ENCODE measurements at places on chromosomes 13 and 19.
A peak's percentile ranks its signal among the peaks of the same experiment; 100 is the strongest.

DNA sequence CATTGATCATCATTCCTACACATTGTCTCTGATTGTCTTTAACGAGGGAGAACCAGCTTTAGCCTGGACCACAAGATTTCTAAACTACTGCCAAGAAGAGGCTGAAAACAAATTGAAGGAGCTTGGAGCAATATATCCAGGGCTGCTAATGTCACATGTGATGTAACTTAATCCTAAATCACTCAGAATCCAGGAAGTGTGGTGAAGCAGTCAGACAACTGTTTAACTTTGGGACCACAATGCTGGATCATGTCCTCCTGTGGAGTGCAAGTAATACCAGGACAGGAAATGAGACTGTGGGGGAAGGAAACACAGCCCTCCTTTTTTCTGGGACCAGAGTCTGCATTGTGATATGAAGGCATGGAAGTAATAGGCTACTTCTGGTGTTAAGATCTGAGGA is 430.2 kb downstream of the KCTD12 start:
- peaks cover 8% of the 10 kb centered on the region for H3K36me3 ChIP-seq
- H3K27me3 ChIP-seq: no peaks in the 10 kb centered on the region
- H3K27ac ChIP-seq: no peak overlapping the region

GRCh38 chr13:111335298-111335697 is 14.9 kb downstream of the TEX29 start:
- H3K27ac ChIP-seq: no peak overlapping the region
- no peaks in the 10 kb centered on the region for H3K4me1 ChIP-seq
- no peak for DNase-seq
- H3K27me3 ChIP-seq: no peaks in the 10 kb centered on the region
- no peak overlapping the region for H3K4me3 ChIP-seq
- peaks cover 3% of the 10 kb centered on the region for H3K36me3 ChIP-seq

DNA sequence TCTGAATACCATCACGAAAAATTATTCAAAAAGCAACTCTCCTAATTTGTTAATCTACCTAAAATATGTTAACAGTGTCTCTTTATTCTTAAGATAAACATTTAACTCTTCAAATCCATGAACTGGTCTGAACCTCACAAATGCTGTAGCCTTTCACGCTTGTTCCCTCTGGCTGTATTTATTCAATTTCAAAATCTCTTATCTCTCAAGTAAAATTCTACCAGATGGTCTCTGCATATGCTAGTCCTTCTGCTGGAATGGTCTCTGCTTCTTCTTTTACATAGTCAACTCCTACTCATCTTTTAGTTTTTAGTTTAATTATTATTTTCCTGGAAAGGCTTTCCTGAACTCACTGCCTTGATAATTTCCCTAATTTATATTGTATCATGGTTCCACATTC is 232.9 kb upstream of the PCDH20 start:
- DNase-seq: no peak
- H3K36me3 ChIP-seq: no peaks in the 10 kb centered on the region
- peaks cover 2% of the 10 kb centered on the region for H3K4me1 ChIP-seq

DNA sequence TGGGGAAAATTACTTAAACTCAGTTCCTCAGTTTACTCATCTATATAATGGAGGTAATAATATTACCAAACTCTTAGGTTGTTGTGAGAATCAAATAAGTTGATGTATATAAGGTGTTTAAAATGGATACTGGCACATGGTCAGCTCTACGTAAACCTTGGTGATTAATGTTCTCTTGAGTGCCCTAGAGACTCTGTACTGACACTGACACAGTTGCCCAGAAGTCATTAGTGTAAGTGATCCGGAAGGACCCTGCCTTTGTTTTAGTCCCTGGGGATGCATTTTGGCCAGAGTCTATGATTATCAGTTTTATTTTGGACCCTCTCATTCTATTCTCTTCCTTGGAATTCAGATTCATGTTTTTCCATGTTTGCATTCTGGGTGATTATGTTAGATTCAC is 31.9 kb downstream of the CHST8 start:
- no peak overlapping the region for H3K27ac ChIP-seq
- no peak for DNase-seq
- H3K27me3 ChIP-seq: peaks cover 4% of the 10 kb centered on the region
- no peak overlapping the region for H3K4me3 ChIP-seq

- no peak for DNase-seq
- H3K4me1 ChIP-seq: peaks cover 27% of the 10 kb centered on the region
- H3K4me3 ChIP-seq: peak overlapping the region; percentile 65
- peak overlapping the region; percentile 66 for H3K27ac ChIP-seq
- H3K36me3 ChIP-seq: peaks cover 2% of the 10 kb centered on the region
- peaks cover 13% of the 10 kb centered on the region for H3K27me3 ChIP-seq
Observed at GRCh38 chr19:43634872-43635560, 4.6 kb downstream of the CADM4 start.

GRCh38 chr19:11136400-11137101 is 19.0 kb downstream of the SPC24 start:
- H3K27ac ChIP-seq: peak overlapping the region; percentile 47
- no peak for DNase-seq
- H3K4me1 ChIP-seq: peaks cover 18% of the 10 kb centered on the region
- no peaks in the 10 kb centered on the region for H3K27me3 ChIP-seq

DNA sequence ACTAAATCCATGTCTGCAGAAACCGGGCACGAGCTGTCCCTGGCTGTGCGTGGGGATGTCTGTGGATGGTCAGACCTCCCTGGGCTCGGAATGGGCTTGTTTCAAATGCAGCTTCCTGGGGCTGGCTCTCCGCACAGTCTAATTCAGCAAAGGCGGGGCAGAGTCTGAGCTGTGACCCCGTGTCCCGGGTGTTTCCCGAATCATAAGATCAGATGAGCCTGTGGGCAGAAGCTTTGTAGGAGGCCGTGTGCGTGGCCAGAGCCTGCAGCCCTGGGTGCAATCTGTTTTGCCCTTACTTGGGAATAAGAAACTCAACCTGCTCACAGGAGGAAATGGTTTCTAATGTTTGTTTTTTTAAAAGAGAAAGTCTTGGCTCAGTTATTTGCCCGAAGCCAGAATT is 13.9 kb upstream of the GNA11 start:
- H3K27me3 ChIP-seq: peaks cover 8% of the 10 kb centered on the region
- H3K4me3 ChIP-seq: no peak overlapping the region
- no peaks in the 10 kb centered on the region for H3K36me3 ChIP-seq
- peaks cover 4% of the 10 kb centered on the region for H3K4me1 ChIP-seq
- DNase-seq: no peak

DNA sequence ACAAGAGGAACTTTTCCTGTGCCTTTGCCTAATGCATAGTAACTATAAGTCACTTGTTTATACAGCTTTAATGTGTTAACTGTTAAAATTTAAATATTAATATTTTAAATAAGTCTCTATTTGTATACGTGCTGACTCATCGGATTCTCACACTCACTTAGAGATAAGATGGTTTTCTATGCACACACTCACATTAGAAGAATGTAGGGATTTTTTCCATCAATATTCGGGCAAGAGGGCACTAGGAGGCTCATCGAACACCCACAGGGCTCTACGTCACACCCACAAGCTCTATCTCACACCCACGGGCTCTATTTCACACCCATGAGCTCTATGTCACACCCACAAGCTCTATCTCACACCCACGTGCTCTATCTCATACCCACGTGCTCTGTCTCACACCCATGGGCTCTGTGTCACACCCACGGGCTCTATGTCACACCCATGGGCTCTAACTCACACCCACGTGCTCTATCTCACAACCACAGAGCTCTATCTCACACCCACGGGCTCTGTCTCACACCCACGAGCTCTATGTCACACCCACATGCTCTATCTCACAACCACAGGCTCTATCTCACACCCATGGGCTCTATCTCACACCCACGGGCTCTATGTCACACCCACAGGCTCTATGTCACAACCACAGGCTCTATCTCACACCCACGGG is 73.4 kb downstream of the COL4A2 start:
- H3K36me3 ChIP-seq: peaks cover 4% of the 10 kb centered on the region
- no peak overlapping the region for H3K4me3 ChIP-seq
- H3K27me3 ChIP-seq: no peaks in the 10 kb centered on the region
- no peak for DNase-seq
- peak overlapping the region; percentile 70 for H3K27ac ChIP-seq

DNA sequence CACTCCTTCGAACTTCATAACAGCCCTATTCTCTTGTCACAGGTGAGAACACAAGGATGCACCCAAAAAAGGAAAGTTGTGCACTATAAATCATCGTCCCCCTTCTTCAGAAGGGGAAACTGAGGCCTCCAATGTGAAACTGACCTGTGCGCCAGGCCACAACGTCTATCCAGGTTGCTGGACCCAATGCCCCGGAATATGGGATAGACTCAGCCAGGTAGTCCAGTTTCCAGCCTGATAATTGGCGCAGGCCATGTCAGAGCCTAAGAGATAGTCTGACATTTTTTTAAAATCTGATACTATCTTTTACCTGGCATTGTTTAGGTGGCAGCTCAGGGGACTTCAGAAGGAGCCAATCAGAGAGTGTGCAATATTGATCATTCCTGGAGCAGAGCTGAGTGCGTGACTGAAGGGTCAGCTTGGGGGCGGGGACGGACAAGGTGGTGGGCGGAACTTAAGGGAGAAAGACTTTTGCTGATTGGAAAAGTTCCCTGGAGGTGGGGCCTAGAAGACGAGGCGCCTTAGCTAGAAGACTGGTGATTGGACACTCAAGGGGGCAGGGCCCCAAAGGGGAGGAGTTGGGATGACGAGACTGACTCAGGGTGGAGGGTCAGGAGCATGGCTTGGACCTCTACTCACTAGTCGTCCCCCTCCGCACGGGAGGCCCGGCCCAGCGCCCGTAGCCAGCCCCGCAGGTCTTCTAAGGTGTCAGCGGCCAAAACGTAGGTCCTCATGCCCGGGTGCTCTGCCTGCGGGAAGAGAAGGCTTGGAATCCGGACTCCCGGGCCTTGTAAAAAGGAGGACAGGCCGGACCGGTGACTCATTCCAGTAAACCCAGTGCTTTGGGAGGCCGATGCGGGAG is 8.5 kb downstream of the PLEKHA4 start:
- no peaks in the 10 kb centered on the region for H3K27me3 ChIP-seq
- H3K27ac ChIP-seq: no peak overlapping the region
- H3K36me3 ChIP-seq: peaks cover 19% of the 10 kb centered on the region
- H3K4me1 ChIP-seq: no peaks in the 10 kb centered on the region
- no peak for DNase-seq
- no peak overlapping the region for H3K4me3 ChIP-seq

DNA sequence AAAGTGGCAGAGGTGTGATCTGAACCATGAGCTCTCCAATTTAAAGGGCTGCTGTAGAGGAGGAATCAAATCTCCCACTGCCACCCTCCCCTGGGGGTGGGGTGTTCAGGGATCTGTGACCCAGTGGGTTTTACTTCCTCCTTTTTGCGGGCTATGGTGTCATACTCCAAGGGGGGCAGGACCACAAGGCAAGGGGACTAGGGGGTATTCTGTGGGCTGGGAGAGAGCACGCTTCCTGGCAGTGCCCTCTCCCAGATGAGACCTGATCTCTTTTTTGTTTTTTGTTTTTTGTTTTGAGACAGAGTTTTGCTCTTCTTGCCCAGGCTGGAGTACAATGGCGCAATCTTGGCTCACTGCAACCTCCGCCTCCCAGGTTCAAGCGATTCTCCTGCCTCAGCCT is 10.3 kb downstream of the PLD3 start:
- no peak overlapping the region for H3K27ac ChIP-seq
- no peaks in the 10 kb centered on the region for H3K27me3 ChIP-seq
- DNase-seq: no peak
- H3K4me1 ChIP-seq: peaks cover 2% of the 10 kb centered on the region
- H3K4me3 ChIP-seq: no peak overlapping the region
- no peaks in the 10 kb centered on the region for H3K36me3 ChIP-seq

DNA sequence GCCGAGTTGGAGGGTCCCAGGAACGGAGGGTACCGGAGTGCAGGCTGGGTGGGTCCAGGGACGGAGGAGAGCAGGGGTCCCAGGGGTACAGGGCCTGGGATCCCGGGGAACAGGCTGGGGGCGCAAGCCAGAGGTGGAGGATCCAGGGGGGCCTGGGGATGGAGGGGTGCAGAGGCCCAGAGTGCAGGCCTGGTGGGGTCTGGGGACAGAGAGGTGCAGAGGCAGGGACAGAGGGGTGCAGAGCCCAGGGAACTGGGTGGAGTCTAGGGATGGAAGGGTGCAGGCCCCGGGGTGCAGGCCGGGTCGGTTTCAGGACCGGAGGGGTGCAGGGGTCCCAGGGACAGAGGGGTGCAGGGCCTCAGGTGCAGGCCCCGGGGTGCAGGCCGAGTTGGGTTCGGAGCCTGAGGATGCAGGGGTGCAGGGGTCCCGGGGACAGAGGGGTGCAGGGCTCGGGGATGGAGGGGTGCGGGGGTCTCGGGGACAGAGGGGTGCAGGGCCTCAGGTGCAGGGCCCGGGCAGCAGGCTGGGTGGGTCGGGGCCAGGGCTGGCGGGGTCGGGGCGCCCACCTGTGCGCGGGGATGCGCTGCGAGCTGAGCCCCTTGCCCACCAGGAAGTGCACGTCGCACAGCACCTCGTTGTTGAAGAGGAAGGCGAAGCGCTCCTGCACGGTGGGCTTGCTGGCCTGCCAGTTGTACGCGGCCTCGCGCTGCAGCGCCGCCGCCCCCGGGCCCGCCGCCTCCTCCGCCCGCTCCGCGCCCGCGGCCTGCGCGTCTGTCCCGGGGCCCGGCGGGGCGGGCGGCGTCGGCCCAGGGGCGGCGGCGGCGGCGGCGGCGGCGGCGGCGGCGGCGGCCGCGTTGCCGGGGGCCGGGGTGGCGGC is 545 bp downstream of the BTBD2 start:
- peak; percentile 50 for DNase-seq
- peak overlapping the region; percentile 21 for H3K27ac ChIP-seq
- peaks cover 23% of the 10 kb centered on the region for H3K36me3 ChIP-seq

GRCh38 chr13:100129605-100130004 is 40.7 kb downstream of the PCCA start:
- H3K4me1 ChIP-seq: peaks cover 4% of the 10 kb centered on the region
- no peaks in the 10 kb centered on the region for H3K27me3 ChIP-seq
- no peak overlapping the region for H3K27ac ChIP-seq
- H3K36me3 ChIP-seq: peaks cover 11% of the 10 kb centered on the region

DNA sequence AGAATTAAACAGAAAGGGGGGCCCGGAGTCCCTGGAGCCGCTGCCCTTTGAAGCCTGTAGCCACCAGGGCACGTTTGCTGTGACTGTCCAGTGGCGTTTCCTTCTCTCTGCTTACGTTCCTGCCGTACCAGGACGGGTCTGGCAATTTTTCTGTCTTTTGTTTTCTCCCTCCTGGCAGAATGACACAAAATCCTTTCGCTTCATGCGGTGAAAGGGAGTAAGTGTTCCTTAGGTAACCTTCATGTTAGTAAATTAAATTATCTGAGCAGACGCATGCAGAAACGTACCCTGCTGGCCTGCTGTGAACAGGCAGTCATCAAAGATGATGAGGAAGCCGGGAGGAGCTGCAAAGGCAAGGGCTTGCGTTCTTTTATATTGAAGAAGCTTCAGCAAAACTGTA is 299.3 kb upstream of the ARGLU1 start:
- no peaks in the 10 kb centered on the region for H3K27me3 ChIP-seq
- H3K4me1 ChIP-seq: peaks cover 27% of the 10 kb centered on the region
- no peak for DNase-seq
- no peaks in the 10 kb centered on the region for H3K36me3 ChIP-seq
- peak overlapping the region; percentile 18 for H3K4me3 ChIP-seq

- no peaks in the 10 kb centered on the region for H3K4me1 ChIP-seq
- no peak overlapping the region for H3K4me3 ChIP-seq
- no peak for DNase-seq
- peaks cover 8% of the 10 kb centered on the region for H3K36me3 ChIP-seq
- H3K27ac ChIP-seq: no peak overlapping the region
- H3K27me3 ChIP-seq: no peaks in the 10 kb centered on the region
Observed at GRCh38 chr19:1396768-1397679, 4.3 kb downstream of the GAMT start.
